ENCODE measurements at places on chromosomes 5 and 9. TPM values are rescaled to one million over a fixed set of nuclear protein-coding genes. Genes with fewer than 3 reads are reported as not detected.

DNA sequence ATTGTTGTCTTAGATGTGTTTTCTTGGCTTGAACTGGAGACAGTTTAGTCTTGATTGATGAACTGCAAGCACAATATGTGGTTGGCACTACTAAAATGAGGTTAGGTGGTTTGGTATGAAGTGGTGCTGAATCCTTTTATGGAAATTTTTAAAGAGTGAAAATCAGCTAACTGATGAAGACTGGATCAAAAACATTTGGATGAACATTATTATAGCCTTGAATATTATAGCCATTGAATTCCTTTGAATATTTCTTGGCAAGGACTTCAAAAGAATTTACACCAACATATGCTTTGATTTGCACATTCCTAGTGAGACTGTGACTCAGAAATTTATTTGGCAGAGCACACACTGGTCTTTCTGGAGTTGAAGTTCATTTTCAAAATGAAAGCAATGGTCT lies 318.3 kb downstream of the CHSY3 start:
- H3K4me1 ChIP-seq: no peaks in the 10 kb centered on the region
- H3K27ac ChIP-seq: no peak overlapping the region
- DNase-seq: peak; percentile 39
- H3K36me3 ChIP-seq: no peaks in the 10 kb centered on the region
- H3K4me3 ChIP-seq: no peak overlapping the region

GRCh38 chr9:38417003-38417945 lies 7.0 kb downstream of the IGFBPL1 start:
- H3K4me3 ChIP-seq: no peak overlapping the region
- no peaks in the 10 kb centered on the region for H3K36me3 ChIP-seq
- 0 out of 2 replicates have a peak, but pooled peaks cover under 1% of the 10 kb centered on the region for H3K27me3 ChIP-seq
- no peaks in the 10 kb centered on the region for H3K4me1 ChIP-seq
- DNase-seq: peak; percentile 53

DNA sequence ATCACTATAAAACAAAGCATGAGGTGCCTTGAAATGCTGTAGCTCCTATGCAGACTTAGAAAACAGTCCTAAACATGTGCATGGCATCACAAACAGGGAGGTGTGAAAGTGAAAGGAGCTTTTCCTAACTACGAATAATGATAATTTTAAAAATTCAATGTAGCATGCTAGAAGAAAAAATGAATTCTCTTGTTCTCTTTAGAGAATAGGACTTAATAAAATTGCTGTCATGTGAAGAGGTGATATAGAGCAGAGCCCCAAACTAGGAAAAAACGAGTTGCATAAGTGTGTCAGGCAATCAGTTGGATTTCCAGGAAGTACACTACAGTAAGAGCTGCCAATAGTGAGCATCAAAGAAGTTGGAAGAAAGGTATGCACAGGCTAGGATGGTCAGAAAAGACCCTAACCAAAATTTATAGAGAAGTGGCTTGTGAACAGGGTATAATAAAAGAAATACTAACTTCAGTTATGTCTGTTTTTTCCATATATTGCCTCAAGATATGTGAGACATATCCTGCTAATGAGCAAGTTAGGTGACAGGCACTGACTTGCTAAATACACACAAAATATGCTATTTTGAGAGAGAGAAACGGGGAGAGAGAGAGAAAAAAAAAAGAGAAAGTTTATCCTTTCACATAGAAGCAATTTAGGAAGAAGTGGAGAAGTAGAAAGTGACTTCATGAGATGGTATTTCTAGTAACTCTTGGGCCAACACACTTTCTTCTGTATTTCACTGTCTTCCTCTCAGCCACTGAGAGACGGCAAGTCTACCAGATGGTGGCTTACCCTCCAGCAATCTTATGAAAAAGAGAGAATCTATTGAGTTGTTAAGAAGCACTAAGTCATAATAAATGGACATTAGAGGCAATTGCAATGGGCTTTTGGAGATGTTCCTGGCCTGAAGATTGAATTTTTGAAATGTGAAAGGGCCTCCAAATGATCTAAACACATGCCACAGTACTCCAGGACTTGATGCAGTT lies 18.0 kb downstream of the ITGA2 start:
- H3K4me1 ChIP-seq: peaks cover 68% of the 10 kb centered on the region
- no peaks in the 10 kb centered on the region for H3K27me3 ChIP-seq
- peaks cover 27% of the 10 kb centered on the region for H3K36me3 ChIP-seq
- no peak overlapping the region for H3K4me3 ChIP-seq

GRCh38 chr9:128901822-128902221 lies 19.0 kb upstream of the PHYHD1 start:
- peaks cover 7% of the 10 kb centered on the region for H3K36me3 ChIP-seq
- peaks cover 34% of the 10 kb centered on the region for H3K4me1 ChIP-seq

GRCh38 chr9:90795084-90795483 lies 6.5 kb upstream of the SYK start:
- no peaks in the 10 kb centered on the region for H3K27me3 ChIP-seq
- H3K4me3 ChIP-seq: no peak overlapping the region
- no peak overlapping the region for H3K27ac ChIP-seq
- H3K36me3 ChIP-seq: no peaks in the 10 kb centered on the region
- peaks cover 5% of the 10 kb centered on the region for H3K4me1 ChIP-seq
- peak; percentile 59 for DNase-seq

GRCh38 chr5:105630803-105631202 lies 2039.9 kb downstream of the EFNA5 start:
- no peak overlapping the region for H3K4me3 ChIP-seq
- H3K36me3 ChIP-seq: no peaks in the 10 kb centered on the region
- H3K27ac ChIP-seq: no peak overlapping the region
- H3K27me3 ChIP-seq: no peaks in the 10 kb centered on the region
- no peaks in the 10 kb centered on the region for H3K4me1 ChIP-seq

DNA sequence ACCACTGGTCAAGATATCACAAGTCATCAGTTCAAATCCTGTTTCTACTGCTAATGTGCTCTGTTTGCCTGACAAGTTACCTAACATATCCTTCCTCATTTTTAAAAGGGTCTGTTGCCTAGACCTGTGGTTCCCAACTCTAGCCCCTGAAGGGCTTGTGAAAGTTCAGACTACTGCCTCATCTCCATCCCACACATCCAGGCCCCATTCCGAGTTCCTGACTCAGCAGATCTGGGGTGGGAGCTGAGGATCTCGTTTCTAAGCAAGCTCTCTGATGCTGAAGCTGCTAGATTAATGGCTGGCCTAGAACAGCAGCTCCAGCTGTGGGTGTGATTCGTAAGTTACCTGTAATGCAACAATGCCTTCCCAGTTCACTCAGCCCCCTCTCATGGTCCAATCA lies 32.5 kb downstream of the S1PR3 start:
- H3K27ac ChIP-seq: no peak overlapping the region
- no peaks in the 10 kb centered on the region for H3K27me3 ChIP-seq
- H3K36me3 ChIP-seq: no peaks in the 10 kb centered on the region
- peaks cover 30% of the 10 kb centered on the region for H3K4me1 ChIP-seq
- no peak for DNase-seq

Gene FAXDC2
- not detected for total RNA-seq

Gene TRIP13
- 69.0 TPM for total RNA-seq

All from PC-3 (cell line).